ENCODE measurements at places on chromosomes 5 and 9. TPM values are rescaled to one million over a fixed set of nuclear protein-coding genes. Genes with fewer than 3 reads are reported as not detected.

GRCh38 chr9:23764219-23764618, 61.8 kb downstream of the ELAVL2 start:
- H3K36me3 ChIP-seq, result no peaks in the 10 kb centered on the region
- H3K27me3 ChIP-seq, result no peaks in the 10 kb centered on the region
- no peak for DNase-seq
- no peak overlapping the region for H3K27ac ChIP-seq

DNA sequence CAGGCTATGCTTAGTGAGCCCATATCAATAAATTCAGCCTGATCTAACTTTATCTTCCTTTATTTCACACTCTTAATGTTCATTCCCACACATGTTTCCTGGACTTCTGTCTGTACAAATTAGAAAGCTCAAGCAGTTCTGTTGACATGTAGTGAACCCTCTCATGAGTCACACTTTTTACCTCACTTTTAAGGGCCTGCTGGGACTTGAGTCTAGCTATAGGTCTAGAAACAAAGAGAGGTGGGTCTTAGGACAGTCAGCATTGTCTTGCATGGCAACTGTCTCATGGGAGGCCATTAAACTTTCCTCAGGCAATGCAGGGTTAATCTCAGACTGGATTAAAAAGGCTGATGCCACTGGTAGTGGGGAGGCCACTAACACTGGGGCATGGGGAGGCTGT, 8.6 kb upstream of the CCNH start:
- DNase-seq, result no peak
- H3K36me3 ChIP-seq, result no peaks in the 10 kb centered on the region
- H3K4me3 ChIP-seq, result no peak overlapping the region
- H3K4me1 ChIP-seq, result no peaks in the 10 kb centered on the region
- H3K27ac ChIP-seq, result no peak overlapping the region

GRCh38 chr5:76625087-76625815, 2.0 kb upstream of the F2RL2 start:
- no peaks in the 10 kb centered on the region for H3K36me3 ChIP-seq
- no peak overlapping the region for H3K27ac ChIP-seq
- no peaks in the 10 kb centered on the region for H3K27me3 ChIP-seq
- H3K4me3 ChIP-seq, result no peak overlapping the region

- H3K27me3 ChIP-seq, result no peaks in the 10 kb centered on the region
- peaks cover 42% of the 10 kb centered on the region for H3K36me3 ChIP-seq
- peaks cover 35% of the 10 kb centered on the region for H3K4me1 ChIP-seq
- no peak for DNase-seq
- H3K4me3 ChIP-seq, result no peak overlapping the region
- H3K27ac ChIP-seq, result peak overlapping the region; percentile 42
Observed at GRCh38 chr5:172939611-172940267, 19.5 kb upstream of the RPL26L1 start.

DNA sequence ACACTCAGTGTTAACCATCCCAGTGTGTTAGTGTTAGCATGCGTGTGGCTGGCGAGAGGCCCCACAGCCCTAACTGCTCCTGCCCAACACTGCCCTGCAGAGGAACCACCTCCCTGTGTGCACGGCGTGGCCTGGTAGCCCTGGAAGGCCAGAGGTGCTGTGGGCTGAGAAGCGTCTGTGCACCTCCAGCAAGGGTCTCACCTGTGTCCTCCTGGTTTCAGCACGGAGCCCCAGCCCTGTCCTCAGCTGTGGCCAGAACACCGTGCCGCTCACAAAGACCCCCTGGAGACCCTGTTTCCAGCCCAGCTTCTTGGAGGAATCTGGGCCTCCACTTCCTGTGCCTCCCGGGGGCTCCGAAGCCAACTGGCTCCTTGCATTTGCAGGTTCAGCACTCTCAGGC, 56.1 kb upstream of the NRARP start:
- H3K27me3 ChIP-seq, result no peaks in the 10 kb centered on the region
- peaks cover 14% of the 10 kb centered on the region for H3K4me1 ChIP-seq
- no peak overlapping the region for H3K4me3 ChIP-seq
- H3K27ac ChIP-seq, result no peak overlapping the region
- H3K36me3 ChIP-seq, result peaks cover 11% of the 10 kb centered on the region
- DNase-seq, result no peak

IQGAP2 gene
- total RNA-seq, result 4.1 TPM

- no peaks in the 10 kb centered on the region for H3K27me3 ChIP-seq
- H3K4me3 ChIP-seq, result no peak overlapping the region
- peaks cover 41% of the 10 kb centered on the region for H3K36me3 ChIP-seq
- no peak for DNase-seq
Observed at GRCh38 chr5:172988276-172988675, 4.7 kb downstream of the ATP6V0E1 start.

GRCh38 chr9:22332202-22332601, 114.4 kb upstream of the DMRTA1 start:
- no peaks in the 10 kb centered on the region for H3K36me3 ChIP-seq
- no peak overlapping the region for H3K27ac ChIP-seq
- H3K4me1 ChIP-seq, result no peaks in the 10 kb centered on the region
- no peak overlapping the region for H3K4me3 ChIP-seq
- H3K27me3 ChIP-seq, result no peaks in the 10 kb centered on the region

DNA sequence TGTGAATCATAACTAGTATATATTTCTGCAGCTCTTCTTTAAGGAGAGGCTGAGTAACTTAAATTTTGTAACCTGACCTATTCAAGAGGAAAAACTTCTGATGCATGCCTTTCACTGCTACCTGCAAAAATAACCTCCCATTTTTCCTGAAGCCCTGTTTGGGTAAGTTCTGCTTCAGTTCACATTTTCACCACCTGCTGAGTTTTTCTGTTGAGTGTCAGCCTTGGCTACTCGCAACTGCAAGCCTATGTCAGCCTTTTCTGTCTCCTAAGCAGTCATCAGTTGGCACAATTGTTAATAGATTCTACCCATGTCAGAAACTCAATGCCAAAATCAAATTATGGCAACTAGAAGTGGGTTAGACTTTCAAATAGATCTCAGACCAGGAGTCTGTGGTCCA, 8.2 kb upstream of the TNFAIP8 start:
- H3K27ac ChIP-seq, result no peak overlapping the region
- peaks cover 6% of the 10 kb centered on the region for H3K4me1 ChIP-seq
- DNase-seq, result no peak
- no peaks in the 10 kb centered on the region for H3K36me3 ChIP-seq
- H3K27me3 ChIP-seq, result no peaks in the 10 kb centered on the region
- no peak overlapping the region for H3K4me3 ChIP-seq

- H3K4me1 ChIP-seq, result peaks cover 21% of the 10 kb centered on the region
- H3K27ac ChIP-seq, result no peak overlapping the region
- H3K4me3 ChIP-seq, result no peak overlapping the region
Observed at GRCh38 chr5:170333161-170333910, 35.8 kb upstream of the LCP2 start.

- H3K4me3 ChIP-seq, result no peak overlapping the region
- H3K4me1 ChIP-seq, result peaks cover 9% of the 10 kb centered on the region
- H3K27ac ChIP-seq, result no peak overlapping the region
- H3K27me3 ChIP-seq, result no peaks in the 10 kb centered on the region
Observed at GRCh38 chr5:62589504-62589903, 10.9 kb downstream of the LRRC70 start.

DNA sequence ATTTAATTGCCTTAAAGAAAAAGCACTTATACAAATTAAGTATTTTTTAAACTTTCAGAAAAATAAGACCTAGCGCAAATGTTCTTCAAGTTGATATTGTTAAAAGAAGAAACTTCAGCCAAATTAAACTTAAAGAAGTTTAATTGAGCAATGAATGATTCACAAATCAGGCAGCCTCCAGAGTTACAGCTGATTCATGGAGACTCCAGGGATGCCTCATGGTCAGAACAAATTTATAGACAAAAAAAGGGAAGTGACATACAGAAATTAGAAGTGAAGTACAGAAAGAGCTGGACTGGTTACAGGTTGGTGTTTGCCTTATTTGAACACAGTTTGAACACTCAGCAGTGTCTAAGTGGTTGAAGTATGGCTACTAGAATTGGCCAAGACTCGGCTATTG, 60.3 kb downstream of the CDKN2A start:
- DNase-seq, result no peak
- peaks cover 16% of the 10 kb centered on the region for H3K36me3 ChIP-seq
- H3K4me1 ChIP-seq, result no peaks in the 10 kb centered on the region
- no peak overlapping the region for H3K4me3 ChIP-seq

DNA sequence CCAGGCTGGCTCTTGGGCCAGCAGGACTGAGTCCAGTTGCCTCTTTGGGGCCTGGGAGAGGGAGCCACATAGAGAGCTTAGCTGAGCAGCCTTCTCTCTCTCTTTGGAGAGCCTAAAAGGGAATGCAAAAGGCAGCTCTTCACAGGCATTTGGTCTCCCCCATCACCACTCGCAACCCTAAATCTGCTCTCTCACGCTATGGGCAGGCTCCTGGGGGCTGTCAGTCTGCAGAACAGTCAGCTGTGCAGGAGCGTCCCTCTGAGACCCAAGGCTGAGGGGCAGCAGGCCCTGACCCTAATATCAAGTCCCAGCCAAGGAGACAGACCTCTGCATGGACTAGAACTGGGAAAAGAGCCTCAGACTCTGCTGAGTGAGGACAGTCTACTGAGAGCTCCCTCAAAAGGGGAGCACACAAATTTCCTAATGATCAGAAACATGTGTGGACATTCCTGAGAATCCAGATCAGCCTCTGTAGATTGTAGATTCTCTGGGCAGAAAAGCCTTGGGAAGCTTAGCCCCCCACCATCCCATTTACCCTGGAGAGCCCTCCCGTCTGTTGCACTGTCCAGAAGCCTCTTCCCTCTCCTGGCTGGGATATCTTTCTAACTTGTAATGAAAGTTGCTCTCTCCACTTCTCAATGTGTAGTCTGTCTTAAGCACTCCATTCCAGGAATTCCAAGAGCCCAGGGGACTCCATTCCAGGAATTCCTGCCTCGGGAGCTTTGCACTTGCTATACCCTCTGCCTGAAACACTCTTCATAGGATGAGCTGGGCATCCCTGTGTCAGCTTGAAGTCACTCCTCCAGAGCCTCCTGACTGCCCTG, 79.4 kb downstream of the FAM114A2 start:
- H3K4me1 ChIP-seq, result no peaks in the 10 kb centered on the region
- H3K27me3 ChIP-seq, result peaks cover 3% of the 10 kb centered on the region
- H3K36me3 ChIP-seq, result no peaks in the 10 kb centered on the region

MELK gene
- 0.27 TPM for total RNA-seq

DNA sequence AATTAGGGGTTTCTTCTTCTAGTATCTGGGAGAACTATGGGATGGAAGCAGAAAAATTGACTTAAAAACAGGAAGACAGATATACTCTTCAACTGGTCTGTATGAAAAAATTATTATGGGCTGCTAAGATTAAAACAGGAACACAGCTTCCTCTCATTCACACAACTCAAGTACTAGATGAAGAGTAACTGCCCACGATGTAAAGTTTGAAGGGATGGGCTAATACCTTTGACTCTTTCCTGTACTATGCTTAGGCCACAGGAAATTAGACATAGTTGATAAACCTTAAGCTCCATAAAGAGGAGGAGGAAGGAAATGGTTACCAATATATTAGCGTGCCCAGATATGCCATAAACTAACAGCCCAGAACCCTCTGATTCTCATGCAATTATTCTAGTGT, 88.6 kb downstream of the ANKRD31 start:
- H3K27me3 ChIP-seq, result no peaks in the 10 kb centered on the region
- no peak overlapping the region for H3K4me3 ChIP-seq
- no peak overlapping the region for H3K27ac ChIP-seq
- H3K4me1 ChIP-seq, result no peaks in the 10 kb centered on the region
- DNase-seq, result no peak
- no peaks in the 10 kb centered on the region for H3K36me3 ChIP-seq

C1QTNF3 gene
- total RNA-seq, result 0.49 TPM

DNA sequence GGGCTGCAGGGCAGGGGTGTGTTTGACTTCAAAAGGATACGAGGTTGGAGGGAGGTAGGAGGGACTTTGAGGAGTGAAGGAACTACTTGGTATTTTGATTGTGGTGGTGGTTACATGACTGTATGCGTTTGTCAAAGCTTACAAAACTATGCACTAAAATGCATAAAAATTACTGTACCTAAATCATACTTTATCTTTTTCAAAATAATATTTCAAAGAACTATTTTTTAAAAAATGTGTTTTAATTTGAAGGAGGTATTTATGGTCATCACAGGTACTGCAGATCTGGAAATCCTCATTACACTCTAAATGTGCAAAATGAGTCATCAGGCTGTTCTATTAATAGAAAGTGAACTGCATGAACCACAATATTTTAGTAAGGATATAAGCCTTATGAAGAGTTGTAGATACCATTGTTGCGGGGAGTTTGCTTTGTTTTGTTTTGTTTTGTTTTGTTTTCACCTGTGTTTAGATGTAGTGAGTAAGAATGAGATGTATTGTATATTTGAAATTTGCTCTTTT, 116.9 kb downstream of the ARRDC3 start:
- no peaks in the 10 kb centered on the region for H3K27me3 ChIP-seq
- H3K4me1 ChIP-seq, result peaks cover 25% of the 10 kb centered on the region
- no peak for DNase-seq
- H3K36me3 ChIP-seq, result no peaks in the 10 kb centered on the region

DNA sequence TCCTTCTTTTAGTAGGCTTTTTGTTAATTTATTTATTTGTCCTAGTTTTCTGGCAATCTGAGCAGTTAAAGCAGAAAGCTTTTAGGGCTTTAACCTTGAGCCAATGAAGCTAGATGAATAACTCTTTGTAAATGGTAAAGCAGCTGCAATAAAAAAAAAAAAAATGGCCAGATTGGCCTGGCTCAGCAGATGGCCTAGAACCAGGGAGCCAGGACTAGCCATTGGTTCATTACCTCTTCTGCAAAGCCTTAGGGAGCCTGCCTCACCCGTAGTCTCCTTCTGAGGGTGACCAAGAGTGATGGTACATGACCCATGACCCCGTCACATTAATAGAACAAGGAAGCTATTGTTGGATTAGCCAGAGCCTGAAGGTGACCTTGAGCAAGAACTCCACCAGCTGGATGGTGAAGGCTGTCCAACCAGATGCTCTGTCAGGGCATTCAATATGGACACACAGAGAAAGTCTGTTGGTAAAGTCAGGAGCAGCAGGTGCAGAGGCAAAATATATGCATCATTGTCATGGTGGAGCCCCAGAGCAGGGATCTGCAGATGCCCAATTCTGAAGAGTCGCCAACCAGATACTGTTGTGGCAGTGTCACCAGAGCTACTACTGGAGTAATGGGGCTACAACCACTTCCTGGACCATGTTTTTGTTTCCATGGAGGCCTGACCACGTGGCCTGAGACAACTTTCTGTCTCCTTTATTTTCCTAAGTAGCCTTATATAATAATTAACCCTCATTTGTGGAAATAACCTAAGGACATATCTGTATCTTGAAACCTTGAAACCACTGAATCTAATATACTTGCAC, 100.7 kb downstream of the MTX3 start:
- H3K4me3 ChIP-seq, result no peak overlapping the region
- H3K27me3 ChIP-seq, result no peaks in the 10 kb centered on the region
- DNase-seq, result no peak
- no peaks in the 10 kb centered on the region for H3K36me3 ChIP-seq

GRCh38 chr5:91727463-91727862, 344.3 kb upstream of the ARRDC3 start:
- no peak overlapping the region for H3K4me3 ChIP-seq
- no peak for DNase-seq
- no peaks in the 10 kb centered on the region for H3K27me3 ChIP-seq
- H3K27ac ChIP-seq, result no peak overlapping the region
